ENCODE measurements at places on chromosomes 5 and 9. TPM values are rescaled to one million over a fixed set of nuclear protein-coding genes. Genes with fewer than 3 reads are reported as not detected.
A peak's percentile ranks its signal among the peaks of the same experiment; 100 is the strongest.

The PCDHA9 gene
- not detected for total RNA-seq

The MAST4 gene
- 21.3 TPM for total RNA-seq

The ADAMTS6 gene
- total RNA-seq: 2.6 TPM

The LVRN gene
- 0.17 TPM for total RNA-seq

The TMEM250 gene
- 7.9 TPM for total RNA-seq

The CATSPER3 gene
- total RNA-seq: not detected

DNA sequence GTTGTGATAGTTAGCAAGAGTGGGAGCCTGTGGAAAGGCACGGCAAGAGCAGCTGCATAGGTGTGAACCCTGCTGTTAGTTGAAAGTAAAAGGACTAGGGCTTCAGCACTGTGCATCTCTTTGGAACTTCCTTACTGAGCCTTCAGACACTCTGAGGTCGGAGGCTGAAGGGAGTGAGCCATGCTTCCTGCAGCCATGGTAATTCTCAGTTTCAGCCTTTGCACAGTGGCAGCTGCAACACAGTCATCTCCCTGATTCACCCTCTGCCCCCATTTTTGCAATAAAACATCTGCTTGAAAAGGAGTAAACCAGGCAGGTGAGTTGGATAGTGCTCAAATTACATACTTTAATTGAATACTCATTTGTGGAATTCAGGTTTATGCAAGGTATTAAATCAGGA lies 6.5 kb upstream of the TLE4 start:
- DNase-seq: no peak

GRCh38 chr5:139982157-139982974 lies 60.7 kb downstream of the NRG2 start:
- DNase-seq: no peak

DNA sequence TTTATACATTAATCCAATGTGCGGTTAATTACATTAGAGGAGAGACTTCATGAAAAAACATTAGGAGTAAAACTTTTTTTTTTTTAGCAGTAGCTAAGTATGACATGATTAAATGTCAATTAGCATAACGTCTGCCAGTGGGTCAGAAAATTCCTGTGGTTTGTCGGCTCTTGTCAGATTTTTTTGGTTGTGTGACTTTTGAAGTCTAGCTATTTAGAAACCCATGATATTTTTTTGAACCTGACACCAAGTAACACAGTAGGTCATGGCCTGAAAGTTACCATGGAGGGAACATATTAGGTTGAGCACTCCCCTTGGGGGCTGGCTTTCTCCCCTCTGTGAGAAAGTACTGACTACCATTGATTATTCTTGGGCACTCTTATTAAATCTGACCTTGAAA lies 84.8 kb upstream of the ALDH1A1 start:
- DNase-seq: no peak

DNA sequence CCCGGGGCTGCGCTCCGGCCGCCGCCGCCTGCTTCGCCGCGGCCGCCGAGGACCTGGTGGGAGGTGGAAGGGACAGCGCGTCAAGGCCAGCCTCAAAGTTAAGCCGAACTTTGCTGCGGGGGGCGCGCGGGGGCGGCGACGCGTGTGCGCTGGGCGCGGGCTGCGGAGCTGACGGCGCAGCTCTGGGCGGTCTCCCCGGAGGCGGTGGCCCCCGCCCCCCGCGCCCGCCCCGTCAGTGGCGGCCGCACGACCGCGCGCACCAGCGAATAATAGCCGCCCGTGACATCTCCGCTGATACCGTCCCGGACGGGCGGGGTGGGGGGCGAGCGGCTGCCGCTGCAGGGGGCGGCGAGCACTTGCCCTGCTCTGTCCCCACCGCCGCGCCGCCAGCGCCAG lies 579 bp upstream of the FAM78A start:
- peak; percentile 50 for DNase-seq

DNA sequence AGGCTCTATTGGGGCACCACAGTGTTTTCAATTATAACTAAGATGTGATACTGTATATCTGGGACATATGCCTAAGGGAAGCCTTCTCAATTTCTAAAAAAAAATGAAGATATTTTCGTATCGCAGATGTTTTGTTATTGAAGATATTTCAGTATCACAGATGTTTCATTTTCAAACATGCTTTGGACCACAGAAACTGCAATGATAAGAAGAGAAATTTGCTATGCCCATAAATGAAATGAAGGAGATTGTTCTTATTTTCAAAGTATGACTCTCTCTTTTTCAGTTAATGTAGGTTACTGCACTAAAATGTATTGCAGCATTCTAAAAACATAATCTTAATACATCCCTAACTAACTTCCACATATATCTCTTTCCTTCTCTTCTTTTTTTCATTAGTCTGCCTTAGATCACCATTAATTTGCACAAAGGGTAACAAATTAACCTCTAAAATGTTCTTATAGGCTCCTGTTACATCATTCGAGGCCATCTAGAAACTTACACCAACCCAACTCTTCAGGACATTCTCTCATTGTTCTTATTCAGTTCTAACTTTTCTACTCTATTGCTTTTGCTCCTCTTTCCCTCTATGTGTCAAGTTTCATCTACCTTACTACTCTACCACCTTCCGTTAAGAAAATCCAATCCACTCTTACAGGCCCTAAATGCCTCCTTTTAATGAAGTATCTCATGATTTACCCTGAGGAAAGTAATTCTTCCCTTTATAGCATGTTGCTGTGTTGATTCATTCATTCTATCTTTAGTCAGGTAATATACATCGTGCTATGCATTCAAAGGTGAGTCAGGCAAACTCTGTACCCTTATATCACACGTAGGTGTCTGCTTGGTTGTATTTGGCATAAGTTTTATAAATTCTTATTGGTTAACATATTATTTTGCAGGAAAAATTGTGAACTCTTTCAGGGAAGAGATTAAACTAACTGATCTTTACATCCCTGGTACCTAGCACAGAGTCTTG lies 70.5 kb downstream of the ST8SIA4 start:
- DNase-seq: no peak

- no peak for DNase-seq
These were observed 140.4 kb upstream of the FST start for GRCh38 chr5:53339962-53340540.

DNA sequence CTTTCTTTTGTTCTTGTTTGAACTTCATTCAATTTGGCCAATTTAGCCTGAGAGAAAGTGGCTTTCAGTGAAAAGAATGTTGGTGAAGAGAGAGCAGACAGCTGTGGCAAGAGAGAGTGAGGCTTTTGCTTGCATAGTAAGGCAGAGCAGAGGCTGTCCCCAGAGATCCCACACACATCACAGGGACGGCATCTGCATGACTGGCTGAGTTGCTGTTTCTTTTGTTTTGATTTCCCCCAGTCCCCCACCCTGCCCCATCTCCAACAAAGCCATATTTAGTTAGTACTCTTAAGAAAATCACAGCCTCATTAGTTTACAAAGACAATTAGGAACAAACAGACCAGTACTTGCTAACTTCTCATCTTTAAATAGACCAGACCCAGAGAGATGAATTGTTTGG lies 363.9 kb upstream of the SEMA6A start:
- no peak for DNase-seq

GRCh38 chr5:8176101-8176693 lies 307.2 kb downstream of the MTRR start:
- DNase-seq: no peak

DNA sequence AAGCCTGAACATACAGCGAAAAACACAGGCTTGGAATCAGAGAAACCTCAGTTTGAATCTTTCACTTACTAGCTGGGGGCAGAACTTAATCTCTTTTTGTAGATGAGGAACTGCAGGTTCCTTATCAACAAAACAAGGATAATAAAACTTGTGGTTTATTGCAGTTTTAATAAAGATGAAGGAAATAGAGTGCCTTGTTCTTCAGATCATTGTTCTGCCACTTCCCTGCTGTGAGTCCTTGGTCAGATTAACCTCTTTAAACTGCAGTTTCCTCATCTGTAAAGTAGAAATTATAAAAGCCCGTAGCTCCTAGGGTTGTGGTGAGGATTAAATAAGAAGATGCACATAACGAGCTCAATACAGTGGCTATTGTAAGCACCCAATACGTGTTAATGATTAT lies 57.4 kb downstream of the FEM1C start:
- no peak for DNase-seq

- no peak for DNase-seq
These were observed 176.6 kb upstream of the TBCA start for GRCh38 chr5:77952636-77953212.

DNA sequence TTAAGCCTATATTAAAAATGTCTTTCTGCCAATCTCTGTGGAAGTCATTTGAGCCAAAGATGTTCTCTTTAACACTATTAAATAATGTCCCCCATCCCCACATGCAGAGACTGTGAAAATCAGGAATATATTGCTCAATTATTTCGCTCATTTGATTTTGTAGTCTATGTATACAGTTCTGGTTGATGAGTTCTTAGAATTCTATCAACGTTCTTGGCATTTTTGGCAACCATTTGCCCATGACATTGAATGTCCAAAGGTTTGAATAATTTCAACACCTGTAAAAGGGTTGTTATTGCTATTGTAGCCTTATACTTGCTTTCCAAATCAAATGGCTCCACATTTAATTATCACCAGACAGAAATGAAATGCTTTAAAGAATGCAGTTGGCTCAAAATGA lies 536.1 kb downstream of the CAAP1 start:
- no peak for DNase-seq

- no peak for DNase-seq
These were observed 10.3 kb upstream of the QRFP start for GRCh38 chr9:130906735-130907416.

DNA sequence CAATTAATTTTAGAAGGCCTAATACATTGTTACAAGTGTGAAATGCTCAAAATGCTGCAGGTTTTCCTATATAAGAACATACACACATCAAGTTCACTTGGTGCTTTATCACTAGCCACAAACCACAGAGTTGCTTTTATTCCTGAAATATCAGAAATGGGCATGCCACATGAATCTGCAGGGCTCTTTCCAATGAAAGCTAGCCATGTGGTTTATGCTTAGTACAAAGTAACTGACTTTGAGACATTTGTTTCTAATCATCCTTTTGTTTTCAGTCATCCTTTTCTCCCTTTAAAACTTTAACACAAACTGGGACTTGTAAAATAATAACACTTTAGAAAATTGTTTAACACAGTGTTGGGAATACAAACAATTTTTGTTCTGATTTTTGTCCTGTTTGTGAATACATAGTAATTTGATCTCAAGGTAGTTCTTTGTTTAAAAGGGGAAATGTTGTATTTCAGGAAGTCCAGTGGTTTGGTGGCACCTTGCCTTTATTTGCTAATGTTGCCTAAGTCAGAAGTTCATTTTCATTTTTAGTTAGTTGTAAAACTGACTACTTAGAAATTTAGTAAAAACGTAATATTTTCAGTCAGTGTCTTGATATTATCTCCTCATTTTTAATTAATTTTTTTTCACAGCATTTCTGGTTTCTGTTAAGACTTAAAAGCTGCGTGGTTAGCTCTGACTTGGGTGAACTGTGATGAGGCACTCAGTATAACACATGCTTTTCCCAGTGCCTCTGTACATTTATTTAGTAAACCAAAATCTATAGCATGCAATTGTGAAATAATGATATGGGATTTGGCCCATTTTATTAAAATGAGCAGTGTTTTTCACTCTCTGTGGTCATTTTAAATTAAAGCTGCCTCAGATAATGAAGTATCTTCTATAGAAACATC lies 18.6 kb downstream of the PRDM6 start:
- DNase-seq: no peak

- no peak for DNase-seq
These were observed 302.9 kb downstream of the NSG2 start for GRCh38 chr5:174348311-174348981.

DNA sequence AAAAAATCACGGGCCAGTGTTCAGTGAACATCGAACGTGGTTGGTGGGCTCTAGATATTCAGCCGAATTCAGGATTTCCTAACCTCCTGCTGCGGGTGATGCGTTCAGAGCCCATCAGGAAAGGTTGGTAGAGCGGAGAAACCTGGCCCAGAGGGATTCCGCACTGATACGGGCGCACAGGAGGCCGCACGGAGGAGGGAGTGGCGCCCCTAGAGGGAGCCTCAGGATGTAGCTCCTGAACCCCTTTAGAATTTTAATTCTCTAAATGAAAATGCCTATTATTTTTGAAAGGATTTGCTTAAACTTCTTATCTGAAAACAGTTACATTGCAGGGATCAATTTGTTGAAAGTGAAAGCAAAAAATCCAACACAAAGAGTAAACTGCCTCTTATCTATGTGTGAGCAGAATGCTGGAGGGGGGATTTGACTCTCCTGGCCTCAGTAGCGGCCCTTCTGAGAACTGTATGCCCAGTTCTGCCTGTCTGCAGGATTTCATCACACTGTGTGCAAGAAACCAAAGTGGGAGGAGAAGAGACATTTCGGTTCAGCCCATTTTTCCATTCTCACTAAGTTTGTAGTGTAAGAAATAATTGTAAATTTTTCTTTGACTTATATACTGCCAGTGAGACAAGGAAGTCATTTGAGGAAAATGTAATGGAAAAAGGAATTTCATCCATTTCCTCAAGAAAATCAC lies 75.9 kb downstream of the TENT4A start:
- no peak for DNase-seq

DNA sequence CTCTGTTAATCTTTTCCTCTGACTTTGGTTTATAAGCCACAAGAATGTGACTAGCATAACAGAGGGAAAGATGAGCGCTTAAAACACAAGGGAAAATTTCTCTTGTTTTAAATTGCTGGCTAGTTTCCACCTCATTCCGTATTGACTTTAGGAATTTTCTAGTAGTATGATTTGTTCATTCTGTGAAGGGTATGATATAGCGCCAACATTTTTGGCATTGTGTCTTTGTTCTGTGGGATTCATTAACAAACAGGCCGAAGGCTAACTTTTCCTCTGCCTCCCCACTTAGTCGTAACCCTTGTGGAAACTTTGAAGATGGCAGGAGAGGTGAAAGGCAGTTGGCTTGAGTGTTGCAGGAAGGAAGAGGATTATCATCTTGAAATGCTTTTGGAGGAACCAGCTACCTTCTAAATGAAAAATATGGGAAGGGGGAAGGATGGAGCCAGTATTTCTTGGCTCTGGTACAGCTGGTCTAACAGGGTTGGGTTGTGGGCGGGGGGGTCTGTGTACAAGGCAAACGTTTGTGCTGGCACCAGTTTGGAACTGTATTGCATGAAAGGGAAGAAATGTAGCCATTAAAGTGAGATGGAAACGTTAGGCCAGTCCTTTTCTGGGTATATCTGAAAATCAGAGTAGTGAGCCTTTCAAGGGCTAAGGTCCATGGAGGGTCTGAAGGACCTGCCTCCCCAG lies 21.5 kb upstream of the DMRT2 start:
- no peak for DNase-seq

DNA sequence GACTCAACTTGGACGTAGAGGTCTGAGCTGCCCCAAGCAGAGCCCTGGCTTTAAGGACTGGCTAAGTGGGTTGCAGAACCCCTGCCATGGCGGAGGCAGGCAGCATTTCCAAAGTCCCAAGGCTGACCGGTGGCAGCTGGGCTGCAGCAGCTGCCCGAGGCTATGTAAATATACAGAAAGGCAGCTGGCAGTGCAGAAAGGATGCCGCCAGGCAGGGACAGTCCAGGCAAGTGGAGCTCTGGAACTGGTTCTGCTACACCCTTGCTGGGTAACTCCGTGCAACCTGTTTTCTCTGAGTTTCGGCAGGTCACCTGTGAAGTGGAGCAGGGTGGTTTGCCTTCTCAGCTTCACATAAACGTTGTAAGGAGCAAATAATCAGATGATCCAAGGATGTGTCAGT lies 46.0 kb downstream of the SHB start:
- no peak for DNase-seq

- peak; percentile 21 for DNase-seq
These were observed 60.7 kb downstream of the SLC1A1 start for GRCh38 chr9:4550777-4551484.

GRCh38 chr5:15577132-15577531 lies 77.2 kb downstream of the FBXL7 start:
- no peak for DNase-seq
